HFFc6 (cell line): ENCODE measurements at places on chromosomes 5 and 9. TPM values are rescaled to one million over a fixed set of nuclear protein-coding genes. Genes with fewer than 3 reads are reported as not detected.

DNA sequence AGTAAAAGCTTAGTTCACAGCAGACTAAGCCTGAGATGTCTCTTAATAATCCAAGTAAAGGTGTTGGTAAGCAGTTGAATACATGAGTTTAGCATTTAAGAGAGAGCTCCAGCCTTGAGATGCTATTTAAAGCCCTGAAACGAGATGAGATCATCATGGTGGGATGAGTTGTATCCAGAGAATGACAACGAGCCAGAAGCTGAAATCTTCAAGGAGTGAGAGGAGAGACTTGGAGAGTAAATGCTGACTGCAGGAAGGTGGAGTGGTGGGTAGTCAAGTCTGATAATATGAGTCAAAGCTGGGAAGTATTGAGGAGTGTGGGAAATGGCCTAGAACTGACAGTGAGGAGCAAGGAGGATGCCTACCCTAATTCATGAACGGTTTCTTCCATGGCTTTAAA, 53.7 kb downstream of the PLAC8L1 start:
- peak; percentile 68 for DNase-seq

DNA sequence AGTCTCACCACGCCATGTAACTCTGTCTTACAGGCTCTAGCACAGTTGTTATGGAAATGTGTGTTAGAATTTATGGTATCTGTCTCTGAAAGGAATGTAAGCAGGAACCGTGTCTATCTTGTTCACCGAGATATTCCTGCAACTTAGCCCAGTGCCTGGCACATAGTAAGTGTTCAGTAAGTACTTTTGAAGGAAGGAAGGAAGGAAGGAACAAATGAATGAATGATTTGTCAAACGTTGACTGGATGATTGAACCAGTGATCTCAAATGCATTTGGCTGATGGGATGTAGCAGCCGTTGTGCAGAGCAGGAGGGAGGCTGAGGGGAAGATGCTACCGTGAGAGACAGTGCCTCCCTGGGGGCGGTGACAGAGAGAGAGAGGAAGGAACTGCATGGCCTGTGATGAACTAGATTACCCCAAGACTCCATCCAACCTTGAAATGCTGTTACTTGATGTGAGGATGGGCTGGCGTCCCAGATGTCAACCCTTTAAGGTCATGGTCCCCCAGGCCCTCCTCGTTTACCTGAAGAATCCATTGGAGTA, 47.5 kb upstream of the PPARGC1B start:
- no peak for DNase-seq

DNA sequence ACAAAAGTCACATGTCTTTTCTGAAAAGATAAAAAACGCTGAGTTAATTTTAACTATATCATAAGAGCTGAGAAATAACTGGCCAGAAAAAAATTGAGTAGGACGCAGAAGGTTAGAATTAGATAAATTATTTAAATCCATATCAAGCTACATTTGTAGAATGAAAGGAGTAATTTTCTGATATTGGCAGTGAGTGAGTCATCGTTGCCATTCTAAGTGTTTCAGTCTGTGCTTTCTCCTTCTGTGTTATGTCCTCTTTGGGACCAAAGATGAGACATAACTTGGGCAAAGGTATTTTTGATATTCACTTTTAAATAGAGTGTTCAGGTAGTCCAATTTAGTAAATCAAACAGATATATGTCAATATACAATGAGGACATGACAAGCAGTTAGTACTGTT, 34.4 kb upstream of the KCNN2 start:
- DNase-seq = no peak

- DNase-seq = no peak
Observed at GRCh38 chr5:163682234-163682633, 176.8 kb downstream of the MAT2B start.

DNA sequence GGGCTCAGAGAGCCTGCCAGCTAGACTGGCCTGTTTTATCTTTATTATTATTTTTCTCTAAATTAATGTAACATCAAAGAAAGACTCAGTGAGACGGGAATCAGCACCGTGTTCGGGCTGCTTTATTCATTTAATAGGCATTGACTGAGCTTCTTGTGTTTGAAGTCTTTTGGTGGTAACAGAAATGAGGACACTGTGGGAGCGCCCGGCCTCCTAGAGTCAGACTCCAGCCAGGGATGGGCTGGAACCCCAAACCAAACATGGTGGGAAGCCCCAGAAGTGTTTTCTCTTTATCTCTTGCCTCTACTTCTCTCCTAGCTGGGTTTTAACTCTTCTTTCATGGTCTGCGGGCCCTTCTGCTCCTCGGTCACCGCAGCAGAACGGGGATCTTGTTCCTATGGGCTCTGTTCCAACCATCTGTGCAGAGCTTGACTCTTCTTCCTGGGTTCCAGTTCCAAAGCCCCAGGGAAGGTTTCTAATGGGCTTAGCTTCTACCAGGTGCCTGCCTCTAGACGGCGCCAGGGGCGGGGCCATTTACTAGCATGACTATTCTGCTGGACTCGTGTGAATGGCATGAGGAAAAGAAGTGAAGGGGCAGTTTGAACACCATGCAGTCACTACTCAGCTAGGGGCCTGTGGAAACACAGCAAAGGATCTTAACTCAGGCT, 123.8 kb downstream of the FGF18 start:
- no peak for DNase-seq

DNA sequence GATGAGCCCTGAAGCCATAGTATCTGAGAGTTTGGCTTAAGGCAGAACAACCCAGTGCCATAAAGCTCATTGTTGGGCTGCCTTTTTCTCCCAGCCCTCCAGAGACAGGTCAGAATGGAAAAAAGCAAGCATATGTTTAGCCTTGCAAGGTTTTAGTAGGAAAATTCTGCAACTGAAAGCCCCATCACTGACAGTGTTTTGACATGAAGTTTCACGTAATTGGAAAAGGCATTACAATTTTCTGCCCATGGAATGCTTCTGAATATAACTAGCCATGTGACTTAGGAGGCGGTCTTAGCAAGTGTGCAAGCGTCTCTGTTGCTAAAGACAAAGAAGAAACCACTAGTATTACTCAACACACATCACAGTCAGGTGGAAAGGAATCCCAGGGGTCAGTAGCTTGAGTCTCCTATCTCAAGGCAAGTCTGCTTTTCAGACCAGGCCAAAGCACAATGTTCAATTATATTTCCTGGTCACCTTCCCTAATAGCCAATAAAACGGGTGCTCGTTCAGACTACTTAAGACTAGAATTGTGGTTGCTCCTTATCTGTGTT, 117.6 kb downstream of the CARTPT start:
- no peak for DNase-seq

DNA sequence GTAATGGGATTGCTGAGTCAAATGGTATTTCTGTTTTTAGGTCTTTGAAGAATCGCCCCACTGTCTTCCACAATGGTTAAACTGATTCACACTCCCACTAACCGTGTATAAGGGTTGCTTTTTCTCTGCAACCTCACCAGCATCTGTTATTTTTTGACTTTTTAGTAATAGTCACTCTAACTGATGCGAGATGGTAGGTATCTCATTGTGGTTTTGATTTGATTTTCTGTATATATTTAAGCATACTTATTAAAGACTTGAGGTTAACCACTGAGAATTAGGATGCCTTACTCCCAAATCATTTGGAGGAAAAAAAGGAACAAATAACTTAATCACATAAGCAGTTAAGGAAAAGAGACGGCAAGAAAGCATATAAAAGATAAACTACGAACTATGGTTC, 181.6 kb upstream of the FST start:
- DNase-seq = no peak

The IL3 gene
- total RNA-seq = not detected in 3 replicates

The PLPP7 gene
- total RNA-seq = 1.5 to 9.1 TPM (median 9.1 TPM) in 3 replicates

- peak; percentile 71 for DNase-seq
Observed at GRCh38 chr5:132260714-132261551, 3.4 kb downstream of the PDLIM4 start.

GRCh38 chr9:6410633-6411032, 2.4 kb upstream of the UHRF2 start:
- DNase-seq = no peak

- DNase-seq = no peak
Observed at GRCh38 chr5:56729488-56729887, 85.9 kb upstream of the MAP3K1 start.

The DRD1 gene
- not detected in 3 replicates for total RNA-seq
